Stimulated activated CD8-positive, alpha-beta memory T cell treated with anti-CD3 and anti-CD28 coated beads, Interleukin-15, amount 100 ng/mL, for 1 hour (primary cell): ENCODE measurements at places on chromosomes 16 and 17.

GRCh38 chr16:88770461-88771293 lies 14.3 kb downstream of the PIEZO1 start:
- no peak for DNase-seq

DNA sequence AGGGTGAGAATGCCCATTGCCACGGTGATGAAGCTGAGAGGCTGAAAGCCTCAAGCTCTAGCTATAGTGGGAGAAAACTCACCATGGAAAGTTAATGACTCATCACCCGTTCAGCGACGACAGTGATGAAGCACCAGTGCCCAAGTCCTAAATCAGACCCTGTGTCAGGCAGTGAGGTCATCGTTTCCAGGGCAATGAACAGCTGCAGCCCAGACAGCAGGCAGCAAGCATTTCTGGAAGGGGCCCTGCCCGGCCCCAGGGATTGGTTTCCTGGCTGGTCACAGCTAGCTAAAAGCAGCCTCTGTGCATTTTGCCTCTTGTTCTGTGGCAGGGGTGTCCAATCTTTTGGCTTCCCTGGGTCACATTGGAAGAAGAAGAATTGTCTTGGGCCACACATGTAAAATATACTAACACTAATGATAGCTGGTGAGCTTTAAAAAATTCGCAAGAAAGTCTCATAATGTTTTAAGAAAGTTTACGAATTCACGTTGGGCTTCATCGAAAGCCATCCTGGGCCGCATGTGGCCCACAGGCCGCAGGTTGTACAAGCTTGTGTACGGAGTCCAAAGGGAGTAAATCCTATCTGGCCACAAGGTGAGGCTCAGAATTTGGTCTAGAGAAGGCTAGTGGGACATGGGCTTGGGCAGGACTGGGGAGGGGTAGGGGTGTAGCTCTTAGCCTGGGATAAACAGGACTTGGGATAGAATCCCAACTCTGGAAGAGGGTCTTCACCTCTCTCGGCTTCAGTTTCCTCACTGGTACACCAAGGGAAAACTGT lies 40.6 kb downstream of the MIS12 start:
- no peak for DNase-seq

- DNase-seq, result no peak
Observed at GRCh38 chr17:37605081-37605480, 4.1 kb downstream of the SYNRG start.

GRCh38 chr16:89099905-89100304 lies 6.3 kb downstream of the ACSF3 start:
- DNase-seq, result no peak

- no peak for DNase-seq
Observed at GRCh38 chr17:72111336-72111923, 9.4 kb upstream of the SOX9 start.
